ENCODE measurements at places on chromosomes 5 and 9.
A peak's percentile ranks its signal among the peaks of the same experiment; 100 is the strongest.

DNA sequence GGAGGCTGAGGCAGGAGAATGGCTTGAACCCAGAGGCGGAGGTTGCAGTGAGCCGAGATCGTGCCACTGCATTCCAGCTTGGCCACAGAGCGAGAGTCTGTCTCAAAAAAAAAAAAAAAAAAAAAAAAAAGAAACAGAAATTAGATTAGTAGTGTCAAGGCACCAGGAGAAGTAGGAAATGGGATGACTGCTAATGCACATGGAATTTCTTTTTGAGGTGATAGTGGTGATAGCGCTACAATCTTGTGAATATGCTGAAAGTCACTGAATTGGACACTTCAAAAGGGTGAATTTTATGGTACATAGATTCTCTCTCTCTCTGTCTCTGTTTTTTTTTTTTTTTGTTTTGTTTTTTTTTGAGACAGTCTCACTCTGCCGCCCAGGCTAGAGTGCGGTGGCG, 42.1 kb upstream of the SUB1 start:
- no peak for DNase-seq

GRCh38 chr5:172600571-172600970, 40.5 kb upstream of the NEURL1B start:
- no peak for DNase-seq

DNA sequence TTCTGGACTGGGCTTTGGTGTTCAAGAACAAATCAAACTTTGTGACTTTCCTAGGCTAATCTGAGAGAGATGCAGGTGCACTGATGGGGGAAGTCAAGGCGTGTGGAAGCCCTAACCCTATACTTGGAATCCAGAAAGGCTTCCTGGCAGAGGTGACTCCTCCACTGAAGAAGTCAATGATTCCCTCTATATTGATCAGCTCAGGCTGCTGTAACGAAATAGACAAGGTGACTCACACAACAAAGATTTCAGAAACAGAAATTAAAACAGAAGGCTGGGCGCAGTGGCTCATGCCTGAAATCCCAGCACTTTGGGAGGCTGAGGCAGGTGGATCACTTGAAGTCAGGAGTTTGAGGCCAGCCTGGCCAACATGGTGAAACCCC, 69.6 kb upstream of the GGTA1 start:
- DNase-seq = no peak

DNA sequence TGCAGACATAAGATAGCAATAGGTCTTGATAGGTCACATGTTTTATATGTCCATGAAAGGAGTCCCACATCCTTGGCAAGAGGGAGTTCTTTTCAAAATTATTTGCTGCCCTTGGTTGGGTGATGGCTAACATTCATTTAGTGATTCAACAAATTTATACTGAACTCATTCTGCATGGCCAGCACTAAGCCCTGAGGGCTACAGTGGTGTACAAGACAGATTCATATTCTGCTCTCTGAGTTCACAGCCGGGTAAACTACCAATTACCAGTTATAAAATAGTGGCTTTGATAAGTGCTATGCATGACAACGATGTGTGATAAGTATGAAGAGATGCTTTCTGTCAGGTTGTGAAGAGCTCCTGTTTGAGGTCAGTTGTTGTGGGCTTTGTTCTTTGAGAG, 340.0 kb downstream of the GABRG2 start:
- DNase-seq = no peak

- no peak for DNase-seq
Observed at GRCh38 chr9:93680443-93681268, 104.3 kb downstream of the PHF2 start.

DNA sequence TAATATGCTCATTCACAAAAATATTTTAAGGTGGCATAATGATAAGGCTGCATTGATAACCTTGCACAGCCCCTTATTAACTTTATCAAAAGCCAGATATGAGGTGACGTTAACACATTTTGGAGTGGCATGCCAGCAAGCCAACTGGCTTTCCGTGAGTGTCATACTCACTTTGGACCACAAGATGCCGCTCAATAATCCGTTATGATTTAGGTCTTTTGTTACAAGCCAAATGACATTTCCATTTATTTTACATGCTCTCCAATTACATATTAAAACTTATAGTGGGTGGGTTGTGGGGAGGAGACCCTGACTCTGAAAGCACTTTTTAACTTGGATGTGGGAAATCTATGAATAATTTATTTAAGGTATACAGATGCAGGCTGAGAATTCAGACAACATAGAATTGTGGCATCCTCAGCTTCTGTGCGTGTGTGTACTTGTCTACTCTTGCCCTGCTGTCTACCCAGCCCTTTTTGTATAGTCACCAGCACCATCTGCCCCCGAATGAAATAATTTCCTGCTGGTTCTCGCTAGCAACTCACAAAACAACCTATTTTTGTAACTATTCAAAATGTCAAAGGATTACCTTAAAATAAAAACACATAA, 305.1 kb downstream of the PSAT1 start:
- no peak for DNase-seq

DNA sequence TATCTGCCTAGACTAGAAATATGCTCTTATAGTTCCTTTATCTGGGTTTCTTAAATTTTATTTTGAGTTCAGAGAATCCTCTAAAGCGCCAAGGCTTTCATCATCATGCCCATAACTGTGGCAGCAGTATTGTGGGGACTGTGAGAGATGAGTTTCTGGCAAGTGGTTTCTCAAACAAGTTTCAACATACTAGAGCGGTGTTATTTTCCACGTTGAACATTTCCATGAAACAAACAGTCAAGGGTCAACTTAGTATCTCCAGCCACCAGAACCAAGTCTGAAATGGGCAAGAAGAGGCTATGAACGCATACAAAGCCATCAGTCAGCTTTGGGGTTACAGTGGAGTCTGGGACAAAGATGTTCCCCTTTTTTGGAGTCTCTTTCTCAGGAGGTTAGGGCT, 40.3 kb downstream of the SERINC5 start:
- no peak for DNase-seq

- no peak for DNase-seq
Observed at GRCh38 chr9:93567271-93567959, 9.0 kb upstream of the PHF2 start.

GRCh38 chr9:117464941-117465616, 50.2 kb upstream of the ASTN2 start:
- no peak for DNase-seq

- DNase-seq = no peak
Observed at GRCh38 chr9:17294822-17295624, 160.2 kb downstream of the CNTLN start.

GRCh38 chr5:158594595-158595242, 505.0 kb downstream of the EBF1 start:
- no peak for DNase-seq

- DNase-seq = no peak
Observed at GRCh38 chr9:107547772-107548297, 58.3 kb upstream of the KLF4 start.

DNA sequence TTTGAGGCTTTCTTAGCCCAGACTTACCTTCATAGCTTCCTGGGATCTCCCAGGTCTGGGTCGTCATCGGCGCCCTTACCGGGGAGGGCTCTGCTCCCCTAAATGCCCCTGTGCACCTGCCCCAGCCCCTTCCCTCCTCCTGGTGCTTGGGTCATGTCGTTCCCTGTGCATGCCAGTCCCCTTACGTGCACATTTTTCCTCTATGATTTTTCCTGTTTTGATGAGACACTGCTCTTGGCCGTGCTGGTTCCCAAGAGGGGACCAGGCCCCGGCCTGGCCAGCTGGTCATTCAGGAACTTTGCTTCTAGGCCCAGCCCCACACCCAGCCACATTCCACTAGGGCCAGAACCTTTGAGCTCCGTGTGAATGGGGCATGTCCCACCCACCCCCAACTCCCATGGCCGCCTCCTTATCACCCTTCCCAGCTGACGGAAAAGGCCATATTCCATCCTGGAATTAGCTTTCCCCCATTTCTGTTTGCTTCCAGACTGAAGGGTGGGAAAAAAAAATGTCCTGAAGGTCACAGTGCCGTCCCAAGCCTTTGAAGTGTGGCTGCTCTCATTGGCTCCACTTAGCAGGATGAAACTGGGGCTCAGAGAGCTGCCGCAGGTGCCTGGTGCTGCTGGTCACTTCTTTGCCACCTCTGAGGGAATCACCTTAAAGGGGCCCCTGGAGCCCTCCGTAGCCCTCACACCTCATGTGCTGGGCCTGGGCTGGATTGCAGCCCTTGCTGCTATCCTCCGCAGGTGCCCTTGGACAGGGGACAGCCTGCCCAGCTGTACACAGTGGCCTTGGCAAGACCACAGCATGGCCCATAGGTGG, 25.1 kb downstream of the ERGIC1 start:
- DNase-seq = no peak

DNA sequence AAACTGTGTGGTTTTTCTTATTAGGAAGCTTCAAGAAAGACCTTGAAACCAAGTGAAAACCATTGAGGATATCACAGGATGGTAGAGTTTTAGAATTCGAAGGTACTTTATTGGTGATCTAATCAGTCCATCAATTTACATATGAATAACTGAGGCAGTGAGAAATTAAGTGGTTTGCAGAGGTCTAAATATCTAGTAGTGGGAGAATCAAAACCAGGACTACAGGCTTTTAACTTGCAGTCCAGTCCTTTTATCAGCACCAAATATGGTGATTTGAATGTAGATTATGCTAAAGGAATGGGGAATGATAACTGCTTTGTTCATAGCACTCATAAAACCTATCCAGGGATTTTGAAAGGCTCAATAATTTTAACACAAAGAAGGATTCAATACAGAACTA, 85.8 kb downstream of the ZSWIM6 start:
- no peak for DNase-seq

DNA sequence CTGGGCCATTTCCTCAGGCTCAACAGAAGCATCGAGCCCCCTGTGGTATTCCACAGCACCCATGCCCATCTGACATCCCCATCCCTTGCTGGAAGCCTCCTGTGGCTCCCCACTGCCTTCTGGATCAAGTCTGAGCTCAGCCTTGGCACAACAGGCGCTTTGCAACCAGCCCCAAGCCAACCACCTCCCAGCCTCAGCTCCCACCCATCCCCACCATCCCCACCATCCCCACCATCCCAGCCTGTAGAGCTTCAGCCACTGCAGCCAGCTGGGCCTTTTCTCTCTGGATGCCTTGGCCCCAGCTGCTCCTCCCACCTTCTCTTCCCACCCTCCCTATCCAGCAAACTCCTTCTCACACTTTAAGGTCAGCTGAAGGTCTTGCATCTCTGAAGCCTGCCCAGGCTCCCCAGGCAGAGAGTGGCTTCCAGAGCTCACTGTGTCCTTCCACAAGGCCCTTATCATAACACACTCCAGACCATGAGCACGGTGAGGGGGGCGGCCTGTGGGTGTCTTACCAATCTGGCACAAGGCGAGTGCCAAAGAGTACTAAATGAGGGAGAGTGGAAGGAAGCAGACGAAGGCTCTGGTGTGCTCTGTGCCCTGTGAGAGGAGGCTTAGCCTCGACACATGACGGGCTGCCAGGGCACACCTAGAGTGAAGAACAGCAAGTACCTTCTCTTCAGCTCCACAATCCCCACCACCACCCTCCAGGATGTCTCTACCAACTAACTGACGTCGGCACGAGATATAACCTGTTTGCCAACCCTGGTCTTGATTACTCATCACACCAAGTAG, 6.5 kb downstream of the HIGD2A start:
- no peak for DNase-seq

DNA sequence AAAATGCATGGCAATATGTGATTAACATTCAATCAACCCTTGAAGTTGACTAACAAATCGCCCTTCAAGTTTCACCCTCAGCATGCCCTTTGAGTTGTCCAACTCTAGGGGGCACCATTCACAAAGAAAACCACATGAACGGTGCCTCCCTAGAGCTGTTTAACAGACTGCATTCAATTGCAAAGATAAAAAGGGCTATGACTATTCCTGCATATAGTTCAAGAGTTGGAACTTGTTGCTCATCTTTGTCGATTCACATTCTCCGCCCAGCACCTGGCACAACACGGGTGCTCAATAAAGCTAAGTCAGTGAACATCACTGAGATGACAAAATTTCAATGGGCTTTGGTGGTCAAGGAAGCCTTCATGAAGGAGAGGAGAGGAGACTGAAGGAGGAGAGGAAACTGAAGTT, 69.6 kb upstream of the SLC30A5 start:
- DNase-seq = peak; percentile 39

DNA sequence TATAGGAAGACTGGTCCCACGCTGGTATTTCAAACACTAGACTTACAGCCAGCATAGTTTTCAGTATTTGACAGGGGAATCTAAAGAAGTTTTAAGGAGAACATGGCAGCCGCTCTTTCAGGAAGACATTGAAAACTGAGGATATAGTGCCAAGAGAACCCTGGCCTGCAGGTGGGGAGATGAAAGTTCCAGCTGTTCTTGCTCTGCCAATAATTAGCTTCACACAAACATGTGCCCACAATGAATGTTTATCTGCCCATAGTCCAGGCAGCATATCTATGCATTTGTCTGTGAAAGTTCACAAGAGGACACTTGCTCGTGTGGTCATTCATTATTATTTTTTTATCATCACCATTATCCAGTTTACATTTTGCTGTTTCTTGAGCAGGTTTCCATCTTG, 47.6 kb upstream of the AGXT2 start:
- no peak for DNase-seq

- no peak for DNase-seq
Observed at GRCh38 chr5:147504535-147504934, 5.3 kb downstream of the DPYSL3 start.

GRCh38 chr5:154829181-154829588, 21.2 kb downstream of the FAXDC2 start:
- DNase-seq = no peak

GRCh38 chr5:54443270-54443669, 12.2 kb upstream of the HSPB3 start:
- no peak for DNase-seq

DNA sequence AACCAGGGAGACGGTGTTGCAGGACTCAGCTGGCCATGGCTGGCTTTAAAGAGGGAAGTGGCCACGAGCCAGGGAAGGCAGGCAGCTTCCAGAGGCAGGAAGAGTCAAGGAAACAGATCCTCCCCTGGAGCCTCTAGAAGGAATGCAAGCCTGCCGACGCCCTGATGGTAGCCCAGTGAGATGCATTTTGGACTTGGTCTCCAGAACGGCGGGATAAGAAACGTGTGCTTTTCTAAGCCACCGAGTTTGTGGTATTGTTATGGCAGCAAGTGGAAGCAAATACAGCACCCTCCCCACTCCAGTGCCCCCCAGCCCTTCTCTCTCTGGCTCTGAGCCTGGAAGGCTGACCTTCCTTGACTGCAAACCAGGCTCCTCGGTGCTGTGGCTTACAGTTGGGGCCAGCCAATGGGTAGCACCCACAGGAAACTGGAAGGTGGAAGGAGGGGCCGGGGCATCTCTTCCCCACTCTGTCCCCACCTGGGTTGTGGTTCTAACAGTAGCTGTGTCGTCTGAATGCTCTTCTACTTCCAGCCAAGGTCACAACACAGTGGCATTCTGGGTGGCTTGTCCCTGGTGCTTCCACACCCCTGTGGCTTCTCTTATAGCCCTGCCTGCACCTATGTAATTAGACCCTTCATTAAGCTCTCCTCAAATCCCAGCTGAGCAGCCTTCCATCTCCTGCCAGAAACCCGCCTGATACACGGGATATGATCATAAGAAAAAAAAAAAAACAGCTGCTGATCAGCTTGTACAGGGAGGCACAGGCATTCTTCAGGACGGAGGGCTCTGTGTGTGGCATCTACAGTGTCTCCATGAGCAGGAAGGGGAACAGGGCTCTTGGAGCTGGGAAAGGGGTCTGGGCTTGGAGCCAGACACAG, 29.9 kb upstream of the UNC5A start:
- no peak for DNase-seq

GRCh38 chr9:132575005-132575609, 7.3 kb upstream of the BARHL1 start:
- peak; percentile 26 for DNase-seq

Data from CD4-positive, alpha-beta T cell treated with Interferon alpha-2 for 1 hour (primary cell).